ENCODE measurements at places on chromosomes 5 and 9.

GRCh38 chr9:70229026-70229425, 29.8 kb upstream of the SMC5 start:
- DNase-seq: no peak

DNA sequence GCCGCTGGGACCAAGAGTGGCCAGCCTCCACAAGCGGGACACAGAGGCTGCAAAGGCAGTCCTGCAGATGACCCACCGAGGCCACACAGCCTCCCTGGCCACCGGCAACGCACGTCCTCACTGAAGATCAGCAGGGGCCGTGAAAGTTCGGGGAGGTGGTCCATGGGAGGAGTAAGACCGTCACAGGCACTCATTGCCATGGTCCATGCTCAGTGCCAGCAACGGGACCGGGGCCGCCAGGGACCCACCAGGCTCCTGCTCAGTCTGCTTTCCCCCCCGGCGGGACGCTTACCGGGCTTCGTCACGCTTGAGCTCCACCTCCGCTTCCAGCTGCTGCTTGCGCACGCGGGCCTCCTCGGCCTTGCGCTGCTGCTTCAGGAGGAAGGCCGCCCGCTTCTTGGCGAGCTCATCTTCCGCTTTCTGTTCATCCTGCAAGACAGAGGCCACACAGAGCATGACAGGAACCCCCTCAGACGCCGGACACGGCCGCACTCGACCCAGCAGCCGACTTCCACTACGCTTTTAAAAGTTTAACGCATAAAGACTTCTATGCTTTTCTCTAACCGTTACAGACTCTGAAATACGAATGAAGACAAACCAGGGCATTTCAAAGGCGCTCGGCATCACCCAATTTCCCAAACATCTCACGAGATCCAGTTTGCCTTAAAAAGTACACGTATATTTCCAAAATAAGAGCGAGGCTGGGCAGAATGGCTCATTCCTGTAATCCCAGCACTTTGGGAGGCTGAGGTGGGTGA, 88.4 kb downstream of the CAMSAP1 start:
- DNase-seq: no peak

- DNase-seq: no peak
These were observed 51.6 kb downstream of the AHRR start for GRCh38 chr5:372996-373709.

DNA sequence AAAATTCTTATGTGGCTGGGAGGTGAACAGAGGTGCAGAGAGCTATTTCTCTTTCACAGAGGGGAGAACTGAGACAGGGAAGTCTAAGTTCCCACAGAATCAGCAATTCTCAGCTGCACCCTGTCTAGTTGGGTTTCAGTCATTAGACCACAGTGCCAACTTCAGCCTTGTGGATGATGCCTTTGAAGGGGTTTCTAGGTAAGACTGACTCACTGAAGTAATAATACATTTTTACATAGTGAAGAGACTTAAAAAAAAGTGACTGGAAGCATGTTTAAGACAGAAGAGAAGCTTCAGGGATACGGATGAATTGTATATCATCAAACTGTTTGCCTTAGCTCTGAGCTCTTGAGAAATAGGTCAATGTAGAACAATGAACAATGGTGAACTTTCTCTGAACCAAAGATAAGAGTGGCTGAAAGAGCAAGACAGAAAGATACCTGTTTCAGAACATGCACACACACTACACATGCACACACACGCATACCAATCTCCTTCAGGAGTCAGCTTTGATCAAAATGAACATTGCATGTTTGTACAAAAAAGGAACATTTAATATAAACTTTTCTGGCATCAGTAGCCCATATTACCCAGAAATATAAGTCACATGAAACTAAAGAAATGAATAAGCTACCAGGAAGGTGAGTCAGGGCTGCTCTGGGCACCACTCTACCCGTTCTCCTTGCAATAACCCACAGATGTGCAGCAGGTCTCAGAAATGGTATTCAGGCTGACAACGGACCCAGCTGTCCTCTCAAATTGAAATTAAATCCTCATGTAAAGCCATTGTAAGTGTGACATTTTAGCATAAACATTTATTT, 12.6 kb upstream of the FYB1 start:
- DNase-seq: peak; percentile 44

DNA sequence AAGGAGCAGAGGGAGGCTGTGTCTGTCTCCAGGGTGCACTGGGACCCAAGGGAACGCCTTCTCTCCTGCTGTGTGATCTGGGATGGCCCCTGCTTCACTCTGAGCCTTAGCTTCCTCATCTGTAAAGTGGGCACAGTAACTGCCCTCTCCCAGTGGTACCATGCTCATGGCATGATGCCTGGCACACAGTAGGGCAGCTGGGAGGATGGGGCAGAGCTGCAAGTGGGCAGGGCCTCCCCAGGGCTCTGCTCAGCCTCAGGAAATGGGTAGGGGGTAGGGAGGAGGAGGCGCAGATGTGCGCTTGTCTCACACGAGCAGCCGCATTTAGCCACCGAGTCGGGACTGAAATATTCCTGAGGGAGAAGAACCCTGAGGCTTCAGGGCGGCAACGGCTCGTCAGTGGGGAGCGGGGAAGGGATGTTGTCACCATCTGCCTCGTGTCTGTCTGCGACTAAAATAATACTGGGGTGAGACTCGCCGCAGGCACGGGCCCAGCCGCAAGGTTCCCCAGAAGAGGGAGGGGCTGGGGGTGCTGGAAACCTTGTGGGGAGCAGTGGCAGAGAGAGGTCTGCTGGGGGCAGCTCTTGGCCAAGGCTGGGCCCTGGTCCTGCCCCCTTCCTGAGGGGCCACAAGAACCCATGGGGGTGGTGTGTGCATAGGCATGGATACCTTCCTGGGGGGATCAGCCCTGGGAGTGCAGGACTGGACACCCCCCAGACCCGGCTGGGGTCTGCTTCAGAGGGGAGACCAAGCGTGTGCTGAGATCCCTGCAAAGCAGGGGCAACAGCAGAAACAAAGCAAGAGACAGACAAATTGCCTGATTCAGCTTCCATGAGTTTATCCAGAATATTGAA, 55.2 kb upstream of the PSD2 start:
- no peak for DNase-seq

- DNase-seq: no peak
These were observed 79.6 kb upstream of the SLCO6A1 start for GRCh38 chr5:102578362-102578761.

DNA sequence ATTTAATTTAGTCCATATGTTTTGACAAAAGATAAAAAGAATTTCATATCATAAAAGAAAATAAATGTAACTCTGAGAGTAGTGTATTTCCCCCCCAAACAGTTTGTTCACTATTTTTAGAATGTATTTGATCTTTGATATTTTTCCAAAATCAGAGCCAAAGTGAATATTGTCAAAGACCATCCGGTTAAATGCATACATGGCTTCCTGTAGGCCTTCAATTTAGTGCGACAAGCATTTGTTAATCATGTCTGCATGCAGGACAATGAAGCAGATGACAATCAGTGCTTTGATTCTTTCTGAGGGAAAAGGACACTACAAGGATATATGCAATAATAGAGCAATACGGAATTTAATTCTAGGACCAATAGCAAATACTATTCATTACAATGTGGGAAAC, 79.8 kb downstream of the ACTBL2 start:
- DNase-seq: no peak

GRCh38 chr9:706606-707459, 134.7 kb upstream of the DMRT1 start:
- peak; percentile 45 for DNase-seq

DNA sequence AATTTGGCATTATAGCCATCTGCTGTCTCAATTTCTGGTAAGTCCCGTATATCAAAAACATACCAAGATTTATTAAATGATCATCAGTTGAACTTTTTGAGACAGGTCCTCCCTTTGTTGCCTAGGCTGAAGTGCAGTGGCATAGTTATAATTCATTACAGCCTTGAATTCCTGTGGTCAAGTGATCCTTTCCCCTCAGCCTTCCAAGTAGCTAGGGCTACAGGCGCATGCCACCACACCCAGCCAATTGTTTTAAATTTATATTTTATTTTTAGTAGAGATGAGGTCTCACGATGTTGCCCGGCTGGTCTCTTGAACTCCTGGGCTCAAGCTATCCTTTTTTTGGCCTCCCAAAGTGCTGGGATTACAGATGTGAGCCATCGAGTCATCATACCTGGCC, 418.9 kb downstream of the ARHGEF28 start:
- no peak for DNase-seq

DNA sequence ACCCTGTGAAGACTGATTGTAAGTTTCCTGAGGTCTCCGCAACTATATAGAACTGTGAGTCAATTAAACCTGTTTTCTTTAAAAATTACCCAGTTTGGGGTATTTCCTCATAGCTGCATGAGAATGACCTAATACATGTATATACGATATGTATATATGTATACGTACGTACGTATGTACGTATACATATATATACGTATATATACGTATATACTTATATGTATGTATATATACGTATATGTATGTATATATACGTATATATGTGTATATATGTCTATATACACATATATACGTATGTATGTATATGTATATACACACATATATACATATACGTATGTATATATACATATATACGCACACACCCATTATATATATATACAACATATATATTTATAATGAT, 1153.0 kb upstream of the CDH18 start:
- no peak for DNase-seq

- DNase-seq: no peak
These were observed 18.9 kb upstream of the SLC30A5 start for GRCh38 chr5:69074664-69075521.

- no peak for DNase-seq
These were observed 2.6 kb downstream of the SLC6A7 start for GRCh38 chr5:150192462-150192861.

DNA sequence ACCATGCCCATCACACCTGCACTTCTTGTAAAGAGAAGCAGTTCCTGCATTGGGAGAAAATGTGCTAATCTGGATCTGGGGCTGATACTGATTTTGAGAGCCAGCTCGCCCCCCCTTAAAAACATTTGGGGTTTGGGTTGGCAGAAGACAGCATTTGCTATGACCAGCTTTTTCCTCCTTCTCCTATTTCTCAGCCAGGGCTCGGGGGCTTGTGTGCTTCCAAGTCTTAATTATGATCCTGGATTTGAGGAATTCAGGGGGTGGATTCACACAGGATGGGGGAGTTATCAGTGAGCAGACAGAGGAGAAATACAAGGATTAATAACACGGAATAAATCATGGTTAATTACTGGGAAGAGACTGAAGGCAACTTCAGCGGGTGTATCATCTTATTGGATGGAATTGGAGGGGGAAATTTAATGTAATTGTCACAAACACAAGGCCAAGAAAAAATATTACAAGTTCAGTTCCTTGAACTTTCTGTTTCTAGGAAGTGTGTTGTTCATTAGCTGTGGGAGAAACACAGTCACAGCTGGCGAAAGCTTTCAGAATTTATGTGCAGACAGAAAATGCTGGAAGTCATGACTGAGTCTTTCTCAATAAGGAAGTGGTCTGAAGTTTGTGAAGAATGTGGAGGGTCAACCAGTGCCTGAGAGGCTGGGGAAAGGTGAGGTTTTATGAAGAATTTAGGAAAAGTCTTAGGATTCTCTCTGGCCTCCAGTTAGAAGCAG, 15.3 kb downstream of the C9orf152 start:
- no peak for DNase-seq

DNA sequence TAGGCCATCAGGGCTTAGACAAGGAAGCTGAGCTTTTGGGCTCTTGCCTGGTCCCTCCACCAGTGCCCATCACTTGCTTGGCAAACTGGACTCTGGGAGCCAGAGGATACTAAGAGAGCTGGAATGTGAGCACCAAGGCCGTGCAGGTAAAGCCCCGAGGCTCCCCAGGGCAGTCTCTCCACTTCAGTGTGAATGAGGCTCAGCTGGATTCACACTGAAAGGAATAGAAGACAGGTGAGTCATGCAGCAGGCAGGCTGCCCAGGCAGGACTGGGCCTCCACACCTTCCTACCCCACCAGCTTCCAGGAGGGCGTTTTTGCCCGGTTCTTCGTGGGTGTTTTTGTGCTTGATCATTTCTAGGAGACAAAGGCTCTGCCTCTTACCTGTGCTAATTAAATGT, 7.3 kb upstream of the CTSV start:
- DNase-seq: no peak

- no peak for DNase-seq
These were observed 270.2 kb upstream of the MVB12B start for GRCh38 chr9:126056312-126057021.

DNA sequence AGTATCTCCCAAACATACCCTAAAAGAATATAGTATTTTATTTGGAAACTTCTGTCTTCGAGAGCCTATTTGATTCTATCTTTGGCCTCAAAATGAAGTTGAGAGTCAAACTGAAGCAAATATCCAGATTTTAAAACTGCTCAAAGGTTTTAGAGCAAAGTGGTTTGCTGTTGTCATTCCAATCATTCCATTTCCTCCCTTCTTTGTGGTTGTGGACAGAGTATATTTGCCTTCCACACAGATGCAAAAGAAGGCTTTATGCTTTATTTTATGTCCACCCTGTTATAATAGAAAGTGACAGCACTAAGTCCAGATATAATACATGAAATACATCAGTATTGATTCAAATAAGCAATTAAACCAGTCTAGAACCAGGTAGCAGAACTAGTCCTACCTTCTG, 12.4 kb downstream of the GZMK start:
- DNase-seq: no peak

DNA sequence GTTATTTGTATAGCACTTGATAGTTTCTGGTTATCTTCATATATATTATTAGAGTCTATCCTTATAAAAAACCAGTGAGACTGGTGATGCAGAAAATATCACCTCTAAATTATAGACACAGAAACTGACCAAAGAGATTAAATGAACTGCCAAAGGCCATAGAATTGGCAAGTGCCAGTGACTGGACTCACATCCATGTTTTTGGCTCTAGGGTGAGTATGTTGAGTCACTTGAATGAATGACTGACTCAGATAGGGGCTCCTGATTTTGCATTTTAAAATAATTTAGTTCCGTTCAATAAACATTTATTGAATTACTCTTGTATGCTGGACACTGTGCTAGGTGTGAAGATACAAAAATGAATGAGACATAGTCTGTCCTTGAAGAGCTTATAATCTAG, 70.7 kb downstream of the NR2F1 start:
- no peak for DNase-seq

- DNase-seq: no peak
These were observed 32.5 kb downstream of the ANXA1 start for GRCh38 chr9:73183917-73184861.

- DNase-seq: no peak
These were observed 86.4 kb downstream of the GALNT10 start for GRCh38 chr5:154276973-154277331.
